Esophagus squamous epithelium (tissue), 5 donors: ENCODE measurements at places on chromosomes 6 and 20.

DNA sequence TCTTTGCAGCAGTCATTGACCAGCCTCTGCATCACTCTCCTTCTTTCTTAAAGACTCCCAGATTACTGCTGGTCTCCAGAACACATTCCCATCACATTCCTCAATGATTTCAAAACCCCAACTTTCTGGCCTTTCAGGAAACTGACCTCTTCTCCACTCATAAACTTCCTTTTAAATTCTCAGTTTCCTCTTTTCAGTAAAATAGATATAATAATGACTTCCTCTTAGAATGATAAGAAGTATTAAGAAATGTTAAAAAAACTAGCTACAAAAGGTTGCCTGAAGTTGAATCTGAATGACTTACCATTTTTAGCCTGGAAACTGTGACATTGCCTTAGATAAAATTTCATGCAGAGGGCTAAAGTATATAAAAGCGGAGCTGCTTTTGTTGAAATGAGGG is 239.3 kb downstream of the OGFRL1 start:
- no peak for DNase-seq

DNA sequence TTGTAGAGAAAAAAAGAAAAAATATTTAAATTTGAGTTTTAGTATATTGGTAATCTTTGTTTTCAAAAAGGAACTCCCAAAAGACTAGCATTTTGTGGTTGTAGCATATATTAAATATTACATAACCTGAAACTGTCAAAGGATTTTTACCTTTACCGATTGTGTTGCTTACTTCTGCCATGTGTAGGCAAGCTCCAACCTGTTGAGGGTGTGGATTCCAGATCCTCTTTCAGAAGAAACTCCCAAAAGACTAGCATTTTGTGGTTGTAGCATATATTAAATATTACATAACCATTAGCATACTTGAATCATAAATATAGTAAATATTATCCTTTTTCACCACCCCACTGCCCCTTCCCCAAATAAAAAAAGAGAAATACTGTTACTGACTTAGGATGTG is 3.2 kb downstream of the DSE start:
- no peak for DNase-seq

DNA sequence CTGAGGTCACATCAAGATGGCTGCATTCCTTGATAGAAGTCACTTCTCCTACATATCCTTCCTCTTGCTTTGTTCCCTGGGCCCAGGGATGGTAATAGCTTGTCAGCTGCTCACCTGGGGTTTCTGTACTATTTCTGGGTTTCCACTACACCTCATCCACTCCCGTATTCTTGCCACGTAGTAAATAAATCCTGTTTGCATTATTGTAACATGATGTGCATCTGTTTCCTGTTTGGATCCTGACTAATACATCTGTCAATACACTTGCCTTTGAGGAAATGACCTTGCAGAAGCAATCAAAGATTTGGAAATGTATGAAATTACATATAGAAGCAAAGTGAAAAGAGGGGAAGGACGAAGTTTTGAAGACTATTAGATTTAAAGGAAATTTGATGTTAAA is 619.0 kb downstream of the PHF3 start:
- no peak for DNase-seq

DNA sequence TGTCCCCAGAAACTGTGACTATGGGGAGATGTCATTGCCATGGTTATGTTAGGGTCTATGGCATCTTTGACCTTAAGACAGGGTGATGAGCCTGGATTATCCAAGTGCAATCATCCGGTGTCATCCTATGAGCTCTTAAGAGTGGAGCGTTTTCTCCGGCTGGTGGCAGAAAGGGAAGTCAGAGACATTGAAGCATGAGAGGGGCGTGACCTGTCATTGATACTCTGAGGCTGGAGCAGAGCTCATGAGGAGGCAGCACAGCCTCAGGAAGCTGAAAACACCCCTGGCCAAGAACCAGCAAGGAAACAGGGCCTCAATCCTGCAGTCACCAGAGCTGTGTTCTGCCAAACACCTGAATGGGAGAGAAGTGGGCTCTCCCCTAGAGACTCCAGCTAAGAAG is 59.6 kb downstream of the ANKRD60 start:
- DNase-seq = no peak
